Activated naive CD4-positive, alpha-beta T cell treated with Interleukin-2 at 50 U/mL for 16 hours (primary cell): ENCODE measurements at places on chromosomes 6 and 20.
A peak's percentile ranks its signal among the peaks of the same experiment; 100 is the strongest.

DNA sequence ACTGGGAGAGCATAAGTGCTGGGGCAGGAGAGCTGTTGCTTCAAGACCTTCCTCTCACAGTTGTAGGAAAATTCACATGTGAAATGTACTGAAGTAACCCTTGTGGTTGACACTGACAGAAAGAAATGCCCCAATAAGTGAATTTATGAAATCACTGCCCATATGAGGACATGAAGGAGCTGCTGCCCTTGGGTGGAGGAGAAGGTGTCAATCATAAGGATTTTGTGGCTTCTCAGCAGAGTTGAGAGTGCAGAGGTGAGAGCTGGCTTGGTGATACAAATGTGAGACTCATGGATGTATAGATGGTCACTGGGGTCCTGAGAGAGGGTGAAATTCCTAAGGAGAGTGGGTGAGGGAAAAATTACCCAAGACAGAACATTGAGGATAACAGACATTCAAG is 33.9 kb upstream of the CMTR1 start:
- DNase-seq: no peak

- DNase-seq: no peak
These were observed 51.5 kb upstream of the TMEM170B start for GRCh38 chr6:11486051-11486450.

- DNase-seq: no peak
These were observed 461.8 kb downstream of the PKHD1 start for GRCh38 chr6:51625566-51625965.

- DNase-seq: peak; percentile 4
These were observed 116.6 kb downstream of the RNF144B start for GRCh38 chr6:18503593-18504231.

DNA sequence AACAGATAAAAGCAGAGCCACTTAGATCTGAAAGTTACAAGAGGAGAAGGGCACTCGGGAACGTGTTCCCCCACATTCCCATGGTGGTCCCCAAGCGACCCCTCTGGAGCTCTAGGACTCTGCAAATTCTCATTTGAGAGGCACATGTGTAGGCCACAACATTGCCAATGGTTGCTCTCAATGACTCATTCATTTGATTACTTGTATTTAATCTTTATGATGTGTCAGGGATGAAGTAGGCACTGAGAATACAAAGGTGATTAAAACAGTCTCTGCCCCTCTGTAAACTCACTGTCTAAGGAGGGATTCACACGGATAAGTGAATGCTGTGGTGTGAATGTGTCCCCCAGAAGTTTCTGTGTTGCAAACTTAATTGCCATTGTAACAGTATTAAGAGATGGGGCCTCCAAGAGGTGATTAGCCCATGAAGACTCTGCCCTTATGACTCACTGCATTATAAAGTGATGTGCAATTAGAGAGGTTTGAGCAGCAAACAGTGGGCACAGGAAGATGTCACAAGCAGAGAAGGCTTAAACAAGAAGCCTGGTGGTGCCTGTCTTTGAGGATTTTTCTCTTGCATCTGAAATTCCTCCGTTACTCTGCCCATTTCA is 34.0 kb upstream of the TRAM2 start:
- DNase-seq: no peak

DNA sequence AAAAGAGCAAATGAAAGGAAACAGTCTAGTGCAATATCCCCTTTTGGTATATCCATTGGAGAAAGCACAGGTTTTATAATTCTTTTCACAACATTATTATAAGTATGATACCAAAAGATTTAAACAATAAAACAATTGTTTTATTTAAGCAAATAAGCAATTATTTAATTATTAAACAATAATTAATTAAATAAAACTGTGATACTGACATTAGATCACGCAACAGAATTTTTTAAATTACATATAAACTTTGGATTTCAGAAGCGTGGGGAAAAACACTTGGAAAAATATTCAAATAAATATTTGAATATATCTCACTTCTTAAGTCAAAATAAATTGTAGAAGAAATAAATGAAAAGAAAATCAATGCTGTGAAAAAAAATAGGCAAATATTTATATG is 76.2 kb upstream of the STXBP5 start:
- no peak for DNase-seq

- peak; percentile 21 for DNase-seq
These were observed 29.4 kb upstream of the RNF8 start for GRCh38 chr6:37324131-37325033.

GRCh38 chr6:47804821-47805220 is 23.0 kb downstream of the OPN5 start:
- no peak for DNase-seq

DNA sequence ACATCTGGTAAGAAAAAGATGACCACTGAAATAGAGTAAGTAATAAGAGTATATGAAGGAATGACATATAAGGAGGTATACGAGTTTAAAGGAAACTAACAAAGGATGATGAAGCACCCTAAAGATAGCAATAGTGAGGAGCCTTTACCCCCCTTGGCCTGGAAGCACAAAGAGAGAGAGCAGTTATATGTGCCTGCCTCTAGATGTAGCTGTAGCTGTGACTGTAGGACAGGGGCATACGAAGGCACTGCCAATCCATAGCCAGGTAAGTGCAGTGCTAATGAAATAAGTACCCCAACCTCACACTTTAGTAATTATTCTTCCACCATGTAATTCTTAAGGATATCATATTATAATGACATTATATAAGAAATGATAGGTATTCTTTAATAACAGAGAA is 90.1 kb upstream of the FKBP1C start:
- DNase-seq: no peak

DNA sequence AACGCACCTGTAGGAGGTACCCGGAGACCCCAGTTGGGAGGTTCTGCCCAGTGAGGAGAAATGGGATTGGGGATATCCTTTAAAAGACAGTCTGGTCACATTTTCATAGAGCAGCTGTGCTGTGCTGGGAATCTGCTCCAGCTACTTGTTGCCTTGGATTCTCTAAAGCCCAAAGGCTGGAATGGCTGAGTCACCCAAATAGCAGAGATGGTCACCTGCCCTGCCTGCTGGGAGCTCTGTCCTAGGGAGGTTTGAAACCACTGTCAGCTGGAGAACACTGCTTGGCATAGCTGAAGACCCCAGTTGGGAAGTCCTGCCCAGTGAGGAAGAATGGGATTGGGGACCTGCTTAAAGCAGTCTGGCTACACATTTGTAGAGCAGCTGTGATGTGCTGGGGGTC is 34.8 kb upstream of the TFB1M start:
- no peak for DNase-seq

DNA sequence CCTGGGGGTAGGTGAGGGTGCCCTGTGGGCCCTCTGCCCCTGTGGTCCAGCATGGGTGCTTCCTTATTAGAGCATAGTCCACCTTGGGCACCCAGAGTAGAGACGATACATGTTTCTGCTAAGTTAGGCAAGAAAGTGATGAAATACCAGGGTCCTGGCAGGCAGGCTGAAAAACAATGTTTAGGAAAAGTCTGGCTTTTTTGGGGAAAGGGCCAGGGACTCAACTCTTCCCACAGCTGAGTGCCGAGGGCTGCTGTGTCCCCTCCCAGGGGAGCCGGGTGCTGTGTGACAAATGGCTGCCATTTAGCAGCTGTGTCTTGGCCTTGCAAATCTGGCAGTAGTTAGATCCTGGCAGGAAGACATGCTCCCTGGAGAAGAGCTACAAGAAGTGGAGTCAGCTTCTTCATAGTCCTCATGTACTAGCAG is 61.5 kb downstream of the RREB1 start:
- DNase-seq: no peak

- no peak for DNase-seq
These were observed 132.3 kb downstream of the TINAG start for GRCh38 chr6:54440549-54440948.

DNA sequence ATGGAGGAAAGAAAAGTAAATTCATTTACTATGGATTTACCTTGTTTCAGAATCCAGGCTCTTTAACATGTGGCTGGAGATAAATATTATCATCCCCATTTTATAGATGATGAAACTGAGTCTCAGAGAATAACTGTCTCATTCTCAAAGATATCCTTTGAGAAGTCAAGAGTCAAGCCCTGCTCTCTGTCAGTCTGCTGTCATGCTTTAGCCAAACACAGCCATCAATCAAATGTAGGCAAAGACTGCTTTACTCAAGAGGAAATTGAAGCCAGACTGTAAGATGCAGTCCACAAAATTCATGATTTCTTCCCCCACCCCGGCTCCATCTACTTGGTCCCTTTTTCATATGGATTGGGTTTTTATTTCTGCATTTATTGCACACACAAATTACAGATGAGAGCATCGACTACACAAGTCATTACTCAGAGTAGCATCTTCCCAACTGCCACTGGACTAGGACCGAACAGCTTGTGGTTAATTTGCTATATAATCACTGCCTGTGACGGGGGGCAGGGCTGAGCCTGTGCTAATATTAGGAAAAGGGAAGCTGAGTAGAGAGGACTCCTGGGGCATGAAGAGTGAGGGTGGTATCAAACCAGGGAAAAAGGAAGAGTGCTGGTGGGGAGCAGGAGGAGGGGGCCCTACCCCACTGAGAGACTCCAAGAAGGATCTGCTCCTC is 102.7 kb upstream of the TOP1 start:
- no peak for DNase-seq

GRCh38 chr6:66926060-66926459 is 1219.0 kb upstream of the EYS start:
- no peak for DNase-seq

- no peak for DNase-seq
These were observed 7.8 kb downstream of the PAK5 start for GRCh38 chr20:9831032-9831431.

DNA sequence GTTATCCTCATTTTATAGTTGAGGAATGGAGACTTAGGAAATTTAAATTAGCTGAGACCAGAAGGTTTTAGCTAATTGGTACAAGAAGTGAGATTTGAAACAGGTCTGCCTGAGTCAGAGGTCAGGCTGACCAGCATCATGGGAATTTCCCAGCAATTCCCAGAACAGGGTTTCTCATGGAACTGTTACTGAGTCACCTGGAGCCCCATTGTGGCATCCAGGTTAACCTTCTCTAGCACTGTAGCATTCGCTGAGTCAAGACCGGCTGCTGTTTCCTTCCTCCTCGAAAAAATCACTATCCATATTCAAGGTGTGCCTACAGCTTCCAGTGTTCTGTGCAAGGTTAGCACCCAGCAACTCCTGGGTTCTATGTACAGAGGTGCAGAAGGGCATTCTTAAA is 238.0 kb upstream of the MAN1A1 start:
- DNase-seq: no peak

DNA sequence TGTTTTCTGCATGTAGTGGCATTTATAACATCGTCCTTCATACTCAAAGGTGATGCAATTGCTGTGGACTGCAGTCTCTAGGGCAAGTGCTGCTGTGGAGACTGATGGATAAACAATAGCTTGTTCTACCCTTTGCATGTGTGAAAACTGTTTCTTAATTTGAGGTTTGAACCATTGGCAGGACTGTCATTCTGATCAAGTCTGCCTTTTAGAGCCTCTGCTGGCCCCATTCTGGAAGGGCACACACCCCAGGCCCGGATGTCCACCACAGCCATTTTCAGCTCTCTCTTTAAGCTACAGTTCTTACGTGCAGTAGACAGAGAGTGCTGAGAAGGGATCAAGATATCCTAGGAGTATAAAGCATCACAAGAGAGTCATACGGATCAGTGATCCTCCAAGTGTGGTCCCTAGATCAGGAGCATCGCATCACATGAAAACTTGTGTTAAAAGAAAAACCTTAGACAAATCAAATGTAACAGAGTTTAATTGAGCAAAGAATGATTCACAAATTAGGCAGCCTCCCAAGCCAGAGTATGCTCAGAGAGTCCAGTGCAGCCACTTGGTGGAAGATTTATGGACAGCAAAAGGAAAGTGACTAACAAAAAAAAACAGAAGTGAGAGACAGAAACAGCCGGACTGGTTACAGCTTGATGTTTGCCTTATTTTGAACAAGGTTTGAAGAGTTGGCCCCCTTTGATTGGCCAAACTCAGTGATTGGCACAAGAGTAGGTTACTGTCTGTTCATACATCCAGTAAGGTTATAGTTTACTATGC is 52.0 kb downstream of the FRK start:
- no peak for DNase-seq

- DNase-seq: no peak
These were observed 390.1 kb upstream of the CITED2 start for GRCh38 chr6:139764498-139764986.

DNA sequence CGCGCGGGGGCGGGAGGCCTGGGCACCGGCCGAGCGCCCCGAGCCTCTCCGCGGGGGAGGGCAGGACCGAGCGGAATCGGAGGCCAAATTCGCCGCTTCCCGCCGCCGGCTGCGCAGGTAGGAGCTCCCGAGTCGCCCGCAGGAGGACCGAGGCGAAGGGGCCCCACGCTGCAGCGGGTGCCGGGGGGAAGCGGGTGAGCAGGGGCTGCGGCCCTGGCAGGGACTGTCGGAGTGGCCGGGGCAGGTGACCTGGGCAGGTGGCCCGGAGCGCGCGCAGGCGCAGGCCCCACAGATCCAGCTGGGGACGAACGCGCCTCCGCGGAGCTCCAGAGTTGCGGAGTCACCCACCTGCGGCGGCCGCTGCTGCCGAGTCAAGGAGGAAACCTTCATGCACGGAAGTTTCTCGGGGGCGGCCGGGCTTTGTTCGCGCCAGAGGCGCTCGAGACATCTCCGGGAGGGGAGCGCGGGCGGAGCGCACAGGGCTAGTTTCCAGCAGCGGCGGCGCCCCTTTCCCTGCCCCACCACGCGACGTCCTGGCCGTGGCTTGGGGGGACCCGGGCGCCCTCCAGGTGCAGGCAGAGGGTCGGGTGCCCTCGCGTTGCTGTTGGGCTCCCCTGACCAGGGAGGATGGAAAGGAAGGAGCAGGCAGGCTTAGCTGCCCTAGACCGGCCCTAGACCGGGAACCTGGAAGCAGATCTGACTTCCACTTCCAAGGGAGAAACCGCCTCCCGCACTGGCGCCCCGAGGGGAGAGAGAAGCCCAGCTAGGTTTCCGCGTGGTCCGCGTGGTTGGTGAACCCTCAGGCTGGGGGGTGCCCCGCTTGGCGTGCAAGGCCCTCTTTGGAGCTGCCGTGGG is 590 bp downstream of the SLCO4A1 start:
- DNase-seq: peak; percentile 68

GRCh38 chr20:61965606-61966491 is 99.8 kb downstream of the TAF4 start:
- no peak for DNase-seq

DNA sequence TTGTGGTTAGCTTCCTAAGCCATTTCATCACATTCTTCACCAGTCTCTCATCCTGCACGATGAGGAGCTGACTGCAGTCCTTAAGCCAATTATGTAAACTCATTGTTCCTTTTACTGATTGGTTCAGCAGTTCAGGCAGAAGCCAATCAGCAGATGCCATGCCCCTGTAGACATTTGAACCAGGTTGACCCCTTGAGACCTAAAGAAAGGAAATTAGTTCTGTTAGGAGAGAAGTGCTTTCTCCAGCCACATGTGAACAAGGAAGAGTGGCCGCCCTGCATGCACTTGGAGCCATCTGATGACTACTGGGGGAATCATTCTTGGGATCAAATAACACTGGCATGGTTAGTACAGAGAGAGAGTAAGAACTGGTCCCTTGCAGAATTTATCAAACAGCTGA is 535.2 kb upstream of the ID4 start:
- DNase-seq: no peak
